Renal pelvis (tissue), 12 donors: ENCODE measurements at places on chromosomes 6 and 20.

- no peak for DNase-seq
These were observed 13.7 kb downstream of the PSMB9 start for GRCh38 chr6:32867554-32868256.

- no peak for DNase-seq
These were observed 83.0 kb upstream of the SGK1 start for GRCh38 chr6:134400941-134401340.

DNA sequence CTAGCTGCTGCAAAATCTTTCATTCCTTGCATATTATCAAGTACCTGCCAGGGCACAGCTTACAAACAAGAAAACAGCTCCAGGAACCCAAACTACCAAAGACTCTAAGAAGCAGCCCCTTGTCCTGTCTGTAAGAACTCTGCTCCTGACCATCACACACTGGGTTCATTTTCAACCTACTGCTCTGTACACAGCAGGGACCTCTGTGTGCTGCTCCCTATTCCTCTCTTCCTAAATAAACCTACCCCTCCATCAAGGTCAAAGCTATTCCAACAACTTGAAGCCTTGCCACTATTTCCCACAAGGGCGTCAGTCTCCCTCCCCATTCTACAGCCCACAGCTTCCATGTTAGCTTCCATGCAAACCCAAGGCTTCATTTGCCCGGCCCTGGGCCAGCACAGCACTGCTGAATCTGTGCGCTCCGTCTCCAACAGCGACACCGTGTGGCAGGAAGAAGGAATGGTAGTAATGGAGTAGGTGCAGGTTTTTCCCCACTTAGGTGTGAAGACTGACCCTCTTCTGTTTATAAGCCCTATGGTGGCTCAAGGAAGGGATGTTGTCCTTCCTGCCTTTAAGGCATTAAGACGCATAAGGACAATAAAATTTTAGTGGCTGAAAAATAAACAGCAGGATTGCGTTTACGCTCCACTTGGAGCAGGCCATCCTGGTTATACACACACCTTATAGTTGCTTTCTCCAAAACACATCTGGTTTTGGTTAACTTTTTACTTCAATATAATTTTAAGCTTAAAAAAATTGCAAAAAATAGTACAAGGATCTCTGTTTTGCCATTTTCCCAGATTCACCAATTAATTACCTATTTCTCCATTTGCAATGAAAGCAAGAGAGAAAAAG, 115.2 kb upstream of the NXT1 start:
- peak; percentile 46 for DNase-seq

DNA sequence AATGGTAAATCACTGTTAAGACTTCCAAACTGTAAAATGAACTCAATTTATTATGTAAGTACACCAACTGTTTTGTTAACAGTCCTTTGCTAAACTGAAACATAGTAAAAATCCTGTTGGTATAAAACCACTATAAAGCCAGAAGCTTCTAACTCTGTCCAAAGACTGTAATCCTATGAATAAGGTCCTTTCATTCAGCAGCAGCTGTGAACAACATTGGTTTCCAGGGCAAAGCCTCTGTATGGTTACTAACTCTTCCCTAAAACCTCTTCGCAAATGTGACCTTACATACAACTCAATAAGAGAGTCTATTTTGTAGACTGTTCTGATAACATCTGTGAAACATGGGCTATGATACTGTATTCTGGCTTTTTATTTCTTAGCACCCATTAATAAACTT, 40.1 kb downstream of the NUP153 start:
- no peak for DNase-seq

DNA sequence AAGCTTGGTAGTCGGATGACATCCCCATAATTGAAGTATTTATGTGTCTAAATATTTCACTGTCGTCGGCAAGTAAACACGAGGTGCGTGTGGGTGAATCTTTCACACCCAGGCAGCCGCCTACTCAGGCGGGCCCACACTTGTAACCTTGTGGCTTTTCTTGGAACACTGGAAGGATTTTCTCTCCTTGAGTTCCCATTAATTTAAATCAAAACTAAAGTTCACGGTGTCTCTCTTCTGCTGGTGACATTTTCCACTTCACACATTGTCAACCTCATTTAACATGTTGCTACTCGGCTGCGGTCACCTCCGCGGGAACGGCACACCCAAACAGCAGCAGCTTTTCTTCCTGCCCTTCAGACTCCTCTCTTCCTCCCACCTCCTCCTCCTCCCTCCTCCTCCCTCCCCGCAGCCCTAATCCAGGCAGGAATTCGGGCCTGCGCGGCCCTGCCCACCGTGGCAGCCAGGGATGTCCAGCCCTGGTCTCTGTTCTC, 336.6 kb downstream of the QKI start:
- DNase-seq, result no peak

- DNase-seq, result no peak
These were observed 87.5 kb downstream of the CRYBG1 start for GRCh38 chr6:106448000-106448426.

- no peak for DNase-seq
These were observed 152.7 kb downstream of the MACROD2 start for GRCh38 chr20:14148042-14148441.

DNA sequence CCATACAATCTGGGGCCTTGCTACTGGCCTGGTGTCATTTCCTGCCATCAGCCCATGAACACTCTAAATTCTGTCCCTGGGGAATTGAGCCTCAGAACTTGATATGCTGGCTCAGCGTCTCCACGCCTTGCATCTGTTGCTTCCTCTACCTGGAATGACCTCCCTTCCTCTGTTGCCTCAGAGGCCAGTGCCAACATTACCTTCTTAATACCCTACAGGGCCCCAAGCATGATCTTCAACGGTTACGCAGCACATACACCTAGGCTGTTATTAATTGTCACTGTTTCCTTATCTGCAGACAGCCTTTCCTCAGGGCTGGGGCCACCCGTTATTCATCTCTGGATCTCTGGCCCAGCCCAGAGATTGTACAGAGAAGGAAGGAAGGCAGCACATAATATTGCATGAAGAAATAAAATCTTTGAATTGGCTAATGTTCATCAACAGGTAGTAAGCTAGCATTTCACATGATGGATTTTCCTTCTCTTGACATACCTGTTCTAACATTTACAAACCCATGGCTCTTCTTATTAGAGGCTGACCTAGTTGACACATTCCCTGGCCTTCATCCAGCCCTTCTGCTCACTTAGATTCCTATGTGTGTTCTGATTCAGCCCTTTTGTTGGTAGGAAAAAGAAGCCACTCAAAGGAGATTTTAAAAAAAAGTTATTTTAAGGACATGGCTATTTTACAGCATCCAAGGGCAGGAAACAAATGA, 8.4 kb upstream of the RNF182 start:
- no peak for DNase-seq

DNA sequence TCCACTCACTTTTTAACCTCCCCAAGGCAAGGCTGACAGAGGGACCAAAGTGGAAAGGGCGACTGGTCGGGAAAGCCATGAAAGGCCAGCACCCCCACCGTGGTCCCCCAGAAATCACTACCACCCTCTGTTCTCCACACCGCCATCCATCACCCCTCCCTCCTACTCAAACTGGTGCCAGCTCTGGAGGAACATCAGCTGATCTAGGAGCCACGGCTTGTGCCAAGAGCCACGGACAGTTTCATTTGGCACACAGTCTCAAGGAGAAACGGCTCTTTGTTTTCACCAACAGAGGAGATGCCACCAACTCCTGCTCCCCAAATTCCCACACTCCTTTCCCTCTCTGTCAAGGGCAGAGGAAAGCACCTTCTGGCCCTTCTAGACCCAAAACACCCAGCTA, 26.0 kb downstream of the TBC1D7 start:
- no peak for DNase-seq

DNA sequence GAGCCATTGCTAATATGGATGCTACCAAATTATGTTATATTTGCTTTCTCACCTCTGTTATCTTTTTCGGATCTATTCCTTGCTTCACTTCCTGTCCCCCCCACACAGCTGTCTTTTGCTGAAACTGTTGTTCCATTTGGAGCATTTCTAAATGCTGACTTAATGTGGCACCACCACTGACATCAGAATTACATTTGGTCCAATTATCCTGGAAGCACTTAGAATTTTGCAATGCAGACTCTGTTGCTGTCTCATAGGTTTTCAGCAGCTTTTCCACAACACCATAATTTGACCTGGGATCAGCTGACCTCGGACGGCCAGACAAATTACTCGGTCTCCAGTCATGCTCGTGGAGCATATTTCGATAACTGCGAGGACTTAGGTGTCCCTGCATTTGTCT, 12.8 kb downstream of the KIAA0408 start:
- DNase-seq, result no peak

DNA sequence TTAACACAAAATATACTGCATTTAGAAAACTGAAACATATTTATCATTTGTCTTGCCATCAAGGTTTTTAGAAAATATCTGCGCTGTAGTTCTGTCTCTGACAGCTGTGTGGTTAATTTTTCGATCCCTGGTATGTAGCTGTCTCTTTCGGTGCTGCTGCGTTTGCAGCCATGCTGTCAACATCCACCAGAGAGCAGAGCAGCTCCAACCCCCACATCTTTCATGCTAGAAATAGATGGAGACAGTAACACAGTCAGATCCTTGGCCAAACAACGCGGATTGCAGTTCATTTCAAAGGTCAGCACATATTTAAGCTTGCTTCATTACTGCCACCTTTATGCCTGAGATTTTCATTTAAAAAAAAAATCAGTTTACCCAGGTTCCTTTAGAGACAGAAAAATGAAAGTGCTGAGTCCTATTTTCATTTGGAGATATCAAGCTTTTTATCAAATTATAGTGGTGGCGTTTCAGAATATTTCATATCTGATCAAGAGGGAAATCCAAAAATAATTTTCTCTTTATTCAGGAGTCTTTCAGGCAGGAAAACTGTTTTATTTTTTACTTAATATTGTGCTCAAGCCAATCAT, 157.7 kb upstream of the MMS22L start:
- no peak for DNase-seq

- DNase-seq, result no peak
These were observed 26.0 kb upstream of the CCND3 start for GRCh38 chr6:41967312-41968287.

DNA sequence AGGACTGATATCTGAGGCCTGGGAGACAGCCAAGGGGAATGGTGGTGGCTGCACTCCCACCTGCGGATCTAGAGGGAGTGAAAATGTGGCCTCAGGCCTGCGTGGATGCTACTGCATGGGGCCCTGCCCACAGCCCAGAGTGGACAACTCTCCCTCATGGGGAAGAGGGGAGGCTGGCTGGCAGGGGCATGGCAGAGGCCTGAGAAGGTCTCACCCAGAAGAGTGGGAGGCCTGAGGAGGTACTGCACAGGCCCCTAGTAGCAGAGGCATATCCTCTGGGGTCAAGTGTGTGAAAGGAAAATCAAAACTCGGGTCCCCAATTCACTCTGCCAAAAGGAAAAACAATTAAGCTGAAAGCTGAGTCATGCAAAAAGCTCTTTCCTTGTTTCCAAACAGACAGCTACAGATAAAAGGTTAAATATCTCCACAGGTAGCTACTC, 158.2 kb downstream of the AKAP7 start:
- no peak for DNase-seq

- DNase-seq, result no peak
These were observed 174.9 kb upstream of the PRND start for GRCh38 chr20:4546786-4547185.

GRCh38 chr6:47413752-47414422, 63.7 kb upstream of the CD2AP start:
- DNase-seq, result peak; percentile 74

DNA sequence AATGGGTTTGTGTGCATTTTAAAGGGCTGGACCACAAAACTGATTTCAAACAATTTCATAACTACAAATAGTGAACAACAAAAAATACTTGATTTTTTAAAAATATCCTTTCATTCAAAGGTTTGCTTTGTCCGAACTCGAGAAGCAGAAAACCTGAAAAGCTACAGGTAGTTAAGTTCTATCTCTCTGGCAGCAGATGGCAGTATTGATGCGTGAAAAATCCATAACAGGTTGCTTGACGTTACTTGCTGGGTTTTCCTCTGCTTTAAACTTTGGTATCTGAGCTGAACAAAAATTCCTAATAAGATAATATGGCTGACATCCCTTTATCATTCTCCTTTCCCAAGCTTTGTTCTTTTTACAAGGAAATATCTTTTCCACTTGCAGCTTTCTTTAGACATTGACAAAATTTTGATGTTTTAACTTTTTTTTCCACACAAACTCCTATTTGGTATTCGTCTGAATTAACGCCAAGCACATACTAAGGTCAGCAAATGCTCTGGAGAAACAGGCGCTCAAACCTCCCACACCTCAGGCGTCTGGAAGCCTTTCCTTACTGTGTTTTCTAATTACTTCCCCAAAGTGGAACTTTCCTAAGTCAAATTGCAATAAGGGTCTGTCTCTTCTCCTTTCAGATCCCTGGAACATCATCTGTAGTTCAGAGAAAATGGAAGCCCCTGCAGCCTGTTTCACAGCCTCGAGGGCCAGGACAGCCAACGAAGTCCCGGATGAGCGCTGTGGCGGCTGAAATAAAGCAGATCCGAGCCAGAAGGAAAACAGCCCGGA, 50.3 kb upstream of the GFRAL start:
- DNase-seq, result peak; percentile 75

DNA sequence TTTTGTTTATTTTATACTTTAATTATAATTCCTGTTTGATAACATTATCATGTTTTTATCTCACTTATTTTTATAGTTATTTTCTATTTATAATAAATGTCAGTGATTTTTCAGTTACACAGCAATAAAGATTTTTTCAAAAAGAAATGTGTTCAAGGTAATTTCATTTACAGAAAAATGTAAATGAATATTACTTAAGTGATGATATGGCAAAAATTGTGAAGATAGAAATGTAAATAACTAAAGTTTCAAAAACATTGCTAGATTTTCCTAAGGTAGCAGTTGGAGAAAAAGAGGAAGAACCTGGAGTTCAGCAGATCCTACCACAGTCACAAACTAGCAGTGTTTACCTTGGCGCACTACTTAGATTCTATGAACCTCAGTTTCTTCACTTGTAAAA, 202.6 kb downstream of the RFPL4B start:
- no peak for DNase-seq

DNA sequence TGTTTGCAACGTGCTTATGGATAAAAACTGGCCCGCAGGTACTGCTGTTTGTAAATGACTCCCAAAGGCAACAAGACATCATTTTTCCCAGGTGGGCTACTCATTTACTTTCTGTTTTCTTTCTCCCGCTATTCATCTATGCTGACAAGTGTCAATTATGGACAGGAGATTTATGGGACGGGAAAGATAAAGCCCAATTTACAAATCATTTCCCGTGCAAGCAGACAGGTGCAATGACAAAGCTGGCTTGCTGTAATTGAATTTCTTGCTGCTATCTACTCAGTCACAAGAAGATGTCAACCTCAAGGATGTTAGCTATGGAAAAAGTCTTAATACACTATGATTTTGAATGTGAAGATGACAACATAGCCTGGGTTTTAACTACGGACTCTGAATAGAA, 125.5 kb downstream of the EPHA7 start:
- no peak for DNase-seq

GRCh38 chr6:62286470-62286843, 432 bp upstream of the KHDRBS2 start:
- no peak for DNase-seq
